ENCODE measurements at places on chromosomes 7 and 10.

GRCh38 chr10:72009425-72010081 lies 45.4 kb downstream of the CHST3 start:
- no peaks in the 10 kb centered on the region for H3K4me1 ChIP-seq
- H3K27me3 ChIP-seq = no peaks in the 10 kb centered on the region
- no peak overlapping the region for H3K4me3 ChIP-seq
- no peak for DNase-seq

GRCh38 chr10:33793793-33794192 lies 459.3 kb upstream of the NRP1 start:
- H3K27ac ChIP-seq = no peak overlapping the region
- peaks cover 37% of the 10 kb centered on the region for H3K4me1 ChIP-seq
- no peak for DNase-seq
- no peaks in the 10 kb centered on the region for H3K36me3 ChIP-seq
- H3K4me3 ChIP-seq = no peak overlapping the region

- no peaks in the 10 kb centered on the region for H3K36me3 ChIP-seq
- H3K4me3 ChIP-seq = no peak overlapping the region
- peaks cover 3% of the 10 kb centered on the region for H3K4me1 ChIP-seq
- DNase-seq = no peak
Observed at GRCh38 chr7:134875867-134876266, 96.4 kb downstream of the CALD1 start.

- peaks cover 14% of the 10 kb centered on the region for H3K27me3 ChIP-seq
- no peak for DNase-seq
- no peak overlapping the region for H3K27ac ChIP-seq
- no peaks in the 10 kb centered on the region for H3K36me3 ChIP-seq
Observed at GRCh38 chr10:113420733-113421675, 131.8 kb upstream of the HABP2 start.

- no peaks in the 10 kb centered on the region for H3K4me1 ChIP-seq
- H3K27ac ChIP-seq = no peak overlapping the region
- no peak for DNase-seq
- no peak overlapping the region for H3K4me3 ChIP-seq
Observed at GRCh38 chr7:12649348-12649747, 38.1 kb upstream of the ARL4A start.

DNA sequence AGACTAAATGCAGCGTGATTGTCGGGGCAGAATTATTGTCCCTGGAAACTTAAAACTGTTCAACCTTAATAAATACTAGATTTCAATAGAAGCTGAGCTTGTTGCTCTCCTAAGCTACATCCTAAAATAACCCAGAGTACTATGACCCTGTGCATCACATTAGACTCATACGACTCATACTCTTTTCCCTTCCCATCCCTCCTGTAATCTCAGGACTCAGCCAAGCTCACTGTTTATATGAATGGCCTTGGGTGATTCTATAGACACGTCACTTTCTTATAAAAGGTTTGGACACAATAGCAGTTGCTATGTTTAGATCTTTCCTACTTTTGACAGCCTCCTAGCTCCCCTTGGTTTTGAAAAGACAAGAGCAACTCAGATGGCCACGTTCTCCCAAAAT lies 17.2 kb downstream of the TCF7L2 start:
- no peak overlapping the region for H3K27ac ChIP-seq
- no peak for DNase-seq
- peaks cover 5% of the 10 kb centered on the region for H3K36me3 ChIP-seq
- H3K4me1 ChIP-seq = peaks cover 11% of the 10 kb centered on the region
- H3K27me3 ChIP-seq = peaks cover 13% of the 10 kb centered on the region
- H3K4me3 ChIP-seq = no peak overlapping the region

DNA sequence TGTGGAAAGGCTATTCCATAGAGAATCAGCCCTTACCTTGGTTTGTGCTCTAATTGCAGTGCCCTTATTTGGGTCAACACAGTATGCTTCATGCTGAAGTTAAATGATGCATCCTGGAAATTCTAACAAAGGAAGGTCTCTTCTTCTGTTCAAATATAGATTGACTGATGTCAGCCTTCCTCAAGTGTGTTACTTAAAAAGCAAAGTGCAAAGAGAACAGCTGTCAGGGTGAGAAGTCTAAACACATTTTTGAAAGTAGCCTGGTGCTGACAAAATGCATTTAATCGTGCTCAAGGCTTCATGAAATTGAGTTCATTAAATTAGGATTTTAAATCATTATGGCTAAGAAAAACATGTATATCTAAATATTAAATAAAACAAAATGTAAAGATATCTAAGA lies 19.5 kb downstream of the AGR2 start:
- no peaks in the 10 kb centered on the region for H3K4me1 ChIP-seq
- no peak overlapping the region for H3K4me3 ChIP-seq
- H3K36me3 ChIP-seq = no peaks in the 10 kb centered on the region
- H3K27me3 ChIP-seq = no peaks in the 10 kb centered on the region
- DNase-seq = no peak

- no peak overlapping the region for H3K4me3 ChIP-seq
- H3K27ac ChIP-seq = no peak overlapping the region
- H3K36me3 ChIP-seq = no peaks in the 10 kb centered on the region
- no peaks in the 10 kb centered on the region for H3K4me1 ChIP-seq
- H3K27me3 ChIP-seq = peaks cover 22% of the 10 kb centered on the region
Observed at GRCh38 chr7:141291541-141291940, 217.7 kb downstream of the TMEM178B start.

GRCh38 chr10:111076682-111077478 lies at the start of gene ADRA2A:
Gene ADRA2A (plus strand): TSS chr10:111077029. CDS start chr10:111077997, 968 bp downstream.
- H3K27me3 ChIP-seq = peaks cover 48% of the 10 kb centered on the region
- peaks cover 3% of the 10 kb centered on the region for H3K4me1 ChIP-seq
- no peak within 1 kb of the TSS for H3K27ac ChIP-seq

- no peaks in the 10 kb centered on the region for H3K36me3 ChIP-seq
- no peak overlapping the region for H3K27ac ChIP-seq
- H3K4me1 ChIP-seq = peaks cover 6% of the 10 kb centered on the region
- no peak for DNase-seq
- H3K4me3 ChIP-seq = no peak overlapping the region
Observed at GRCh38 chr10:23884670-23885069, 324.3 kb upstream of the KIAA1217 start.

GRCh38 chr7:31603046-31603445 lies 84.0 kb upstream of the PPP1R17 start:
- no peak for DNase-seq
- H3K4me3 ChIP-seq = no peak overlapping the region
- no peaks in the 10 kb centered on the region for H3K36me3 ChIP-seq
- H3K27me3 ChIP-seq = no peaks in the 10 kb centered on the region
- H3K4me1 ChIP-seq = no peaks in the 10 kb centered on the region
- H3K27ac ChIP-seq = no peak overlapping the region

- no peaks in the 10 kb centered on the region for H3K27me3 ChIP-seq
- no peak overlapping the region for H3K4me3 ChIP-seq
- H3K4me1 ChIP-seq = peaks cover 2% of the 10 kb centered on the region
Observed at GRCh38 chr7:70072220-70072619, 473.9 kb downstream of the AUTS2 start.

- no peak overlapping the region for H3K4me3 ChIP-seq
- H3K27ac ChIP-seq = no peak overlapping the region
- peaks cover 16% of the 10 kb centered on the region for H3K36me3 ChIP-seq
- peaks cover 48% of the 10 kb centered on the region for H3K27me3 ChIP-seq
Observed at GRCh38 chr10:93171837-93172236, 98.1 kb downstream of the CYP26A1 start.

DNA sequence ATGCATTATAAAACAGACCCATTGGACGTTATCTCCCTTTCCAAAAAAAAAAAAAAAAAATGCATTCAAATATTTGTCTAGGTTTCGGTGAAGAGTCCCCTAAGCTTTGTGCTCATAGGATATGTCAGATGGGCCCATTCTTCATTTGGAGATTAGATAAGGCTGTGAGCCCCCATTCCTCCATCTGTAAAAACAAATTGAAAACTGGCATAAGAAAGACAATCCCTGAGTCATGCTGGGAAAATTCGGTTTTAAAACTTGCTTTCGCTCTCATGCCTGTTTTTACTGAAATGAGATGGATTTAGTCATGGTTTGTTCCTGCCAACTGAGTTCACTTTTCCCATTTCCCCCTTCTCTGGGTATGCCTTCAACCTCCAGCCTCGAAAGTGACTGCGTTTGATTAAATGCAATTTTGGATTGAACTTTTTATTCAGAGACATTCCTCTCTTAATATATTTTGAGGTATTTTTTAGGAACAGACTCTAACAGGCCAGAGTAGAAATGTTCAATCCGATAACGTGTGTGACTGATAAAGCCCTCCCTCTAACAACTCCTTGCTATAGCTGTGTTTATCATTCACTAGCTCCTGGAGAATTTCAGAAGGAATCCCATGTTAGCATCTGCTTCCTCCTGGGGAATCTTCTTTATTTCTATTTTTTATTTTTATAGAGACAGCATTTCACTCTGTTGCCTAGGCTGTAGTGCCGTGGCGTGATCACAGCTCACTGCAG lies 190.9 kb upstream of the LYZL2 start:
- no peaks in the 10 kb centered on the region for H3K36me3 ChIP-seq
- no peak overlapping the region for H3K27ac ChIP-seq
- peaks cover 10% of the 10 kb centered on the region for H3K27me3 ChIP-seq
- no peak for DNase-seq
- no peak overlapping the region for H3K4me3 ChIP-seq

DNA sequence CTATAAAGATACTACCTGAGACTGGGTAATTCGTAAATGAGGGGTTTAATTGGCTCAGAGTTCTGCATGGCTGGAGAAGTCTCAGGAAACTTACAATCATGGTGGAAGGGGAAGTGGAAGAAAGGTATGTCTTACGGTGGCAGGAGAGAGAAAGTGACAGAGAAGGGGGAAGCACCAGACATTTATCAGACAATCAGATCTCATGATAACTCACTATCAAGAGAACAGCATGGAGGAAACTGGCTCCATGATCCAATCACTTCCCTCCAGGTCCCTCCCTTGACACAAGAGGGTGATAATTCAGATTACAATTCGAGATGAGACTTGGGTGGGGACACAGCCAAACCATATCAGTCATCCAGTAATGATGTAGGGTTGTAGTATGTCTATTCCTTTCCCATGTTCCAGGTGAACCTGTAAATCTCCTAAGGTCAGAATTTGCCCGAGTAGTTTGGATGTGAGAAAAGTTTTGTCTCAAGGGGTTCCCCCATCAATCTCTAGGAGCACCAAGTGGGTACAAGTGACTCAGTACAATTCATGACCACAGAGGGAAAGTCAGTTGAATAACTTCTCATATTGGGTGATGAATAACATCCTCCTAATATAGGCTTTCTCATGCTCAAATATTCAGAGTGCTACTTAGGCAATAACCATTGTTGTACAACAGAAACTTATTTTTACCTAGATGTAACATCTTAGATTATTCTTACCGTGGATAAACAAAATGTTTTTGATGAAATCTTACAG lies 39.7 kb upstream of the MTPN start:
- peaks cover 14% of the 10 kb centered on the region for H3K4me1 ChIP-seq
- no peak for DNase-seq
- peaks cover 8% of the 10 kb centered on the region for H3K27me3 ChIP-seq
- no peaks in the 10 kb centered on the region for H3K36me3 ChIP-seq
- no peak overlapping the region for H3K4me3 ChIP-seq
- H3K27ac ChIP-seq = no peak overlapping the region
